ENCODE measurements at places on chromosomes 12 and 14.

DNA sequence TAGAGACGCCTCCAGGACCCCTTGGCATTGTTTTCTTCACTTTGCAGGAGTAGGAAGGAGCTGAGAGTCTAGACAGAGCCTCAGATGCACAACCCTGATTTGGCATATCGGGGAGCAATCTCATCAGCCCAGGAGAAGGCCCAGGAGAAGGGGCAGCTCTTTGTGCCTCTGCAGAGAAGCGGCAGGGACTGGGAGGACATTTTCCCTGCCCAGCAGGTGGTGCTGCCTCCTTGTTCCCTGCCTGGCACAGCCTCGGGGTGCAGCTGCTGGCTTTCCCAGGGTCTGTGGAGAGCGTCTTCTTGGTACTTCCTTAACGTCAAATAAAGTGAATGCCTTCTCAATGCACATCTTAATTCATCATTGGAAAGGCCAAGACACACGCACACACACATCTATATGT, 419.5 kb downstream of the TMEM121 start:
- DNase-seq: no peak

DNA sequence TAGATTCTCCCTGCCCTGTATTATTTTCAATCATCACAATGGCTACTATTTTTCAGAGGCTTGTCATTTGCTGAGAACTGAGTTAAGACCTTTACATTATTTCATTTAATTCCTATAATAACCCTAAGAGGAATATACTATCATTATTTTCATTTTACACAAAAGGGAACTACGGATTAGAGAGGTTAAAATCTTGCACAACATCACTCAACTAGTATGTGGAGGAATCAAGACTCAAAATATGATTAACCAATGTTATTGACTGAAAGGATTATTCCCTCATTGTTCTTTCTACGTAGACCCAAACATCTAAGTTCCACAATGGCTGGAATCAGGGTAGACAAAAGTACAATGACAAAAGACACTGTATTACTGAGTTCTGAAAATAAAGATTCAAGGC, 45.0 kb downstream of the GPR65 start:
- DNase-seq: no peak

DNA sequence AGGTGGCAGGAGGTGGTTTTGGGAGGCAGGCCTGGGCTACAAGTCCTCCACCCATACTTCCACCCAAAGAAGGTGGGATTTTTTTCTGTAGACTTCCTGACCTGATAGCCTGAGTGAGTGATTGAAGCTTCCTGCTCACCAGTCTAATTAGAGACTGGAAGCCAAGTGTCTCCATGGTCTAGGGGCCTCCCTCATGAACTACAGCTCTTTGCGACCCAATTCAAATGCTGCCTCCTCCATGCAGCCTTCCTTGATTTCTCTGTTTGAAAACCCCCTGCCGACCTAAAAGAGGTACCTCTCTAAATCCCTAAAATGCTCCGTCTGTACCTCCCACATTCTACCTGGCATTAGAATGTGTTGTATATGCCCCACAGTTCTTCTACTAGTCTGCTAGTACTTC, 124.9 kb downstream of the PLXNC1 start:
- DNase-seq: no peak

GRCh38 chr14:88299865-88300530, 23.1 kb downstream of the KCNK10 start:
- DNase-seq: no peak
